ENCODE measurements at places on chromosomes 6 and 20.

GRCh38 chr20:25205277-25206062 is 10.0 kb downstream of the ENTPD6 start:
- no peak for DNase-seq

DNA sequence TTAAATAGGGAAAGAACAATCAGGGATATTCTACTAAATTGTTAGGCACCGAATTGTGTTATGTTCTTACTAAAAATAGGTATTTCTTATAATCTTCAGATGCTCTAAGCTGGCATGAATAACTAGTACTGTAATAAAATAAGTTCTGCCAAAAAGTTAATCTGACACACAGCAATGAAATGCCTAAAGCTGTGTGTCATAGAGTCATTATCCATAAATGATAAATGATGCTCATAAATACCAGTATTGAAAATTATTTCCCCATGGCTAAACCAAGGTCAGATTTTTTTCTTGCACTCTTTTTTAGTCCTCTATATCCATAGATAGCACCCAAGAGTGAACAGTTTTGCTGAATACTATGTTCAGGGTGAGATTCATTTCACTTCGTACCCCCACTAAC is 11.7 kb upstream of the PRIM2 start:
- DNase-seq = peak; percentile 77

GRCh38 chr6:129186988-129187387 is 304.1 kb downstream of the LAMA2 start:
- DNase-seq = peak; percentile 89

- no peak for DNase-seq
Measured at GRCh38 chr20:18513208-18513607, 5.5 kb downstream of the SEC23B start.

DNA sequence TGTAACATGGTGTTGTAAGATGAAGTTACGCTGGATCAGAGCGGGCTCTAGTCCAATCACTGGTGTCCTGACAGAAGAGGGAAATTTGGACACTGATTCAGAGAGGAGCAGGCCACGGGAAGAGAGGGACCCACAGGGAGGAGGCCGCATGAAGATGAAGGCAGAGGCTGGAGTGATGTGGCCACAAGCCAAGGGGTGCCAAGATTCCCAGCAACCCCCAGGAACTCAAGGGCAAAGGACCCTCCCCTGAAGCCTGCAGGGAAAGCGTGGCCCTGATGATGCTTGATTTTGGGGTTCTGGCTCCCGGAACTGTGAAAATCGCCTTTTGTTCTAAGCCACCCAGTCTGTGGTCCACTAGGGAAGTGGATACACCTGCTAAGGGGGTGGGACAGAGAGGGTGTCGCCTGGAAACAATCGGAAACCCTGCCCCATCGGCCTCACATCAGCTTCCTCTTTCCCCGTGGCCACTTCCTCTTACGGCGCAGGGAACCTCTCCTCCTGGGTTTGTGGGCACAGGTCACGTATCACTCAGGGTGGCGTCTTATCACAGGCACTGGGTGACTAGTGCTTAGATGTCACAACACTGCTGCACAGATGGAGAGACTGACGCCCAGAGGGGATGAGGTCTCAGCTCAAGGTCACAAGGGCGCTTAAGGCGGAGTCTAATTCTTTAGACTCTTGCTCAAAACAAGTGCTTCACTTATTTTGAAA is 58.0 kb downstream of the SULF2 start:
- no peak for DNase-seq

- no peak for DNase-seq
Measured at GRCh38 chr20:34750484-34750883, 46.3 kb downstream of the TP53INP2 start.

DNA sequence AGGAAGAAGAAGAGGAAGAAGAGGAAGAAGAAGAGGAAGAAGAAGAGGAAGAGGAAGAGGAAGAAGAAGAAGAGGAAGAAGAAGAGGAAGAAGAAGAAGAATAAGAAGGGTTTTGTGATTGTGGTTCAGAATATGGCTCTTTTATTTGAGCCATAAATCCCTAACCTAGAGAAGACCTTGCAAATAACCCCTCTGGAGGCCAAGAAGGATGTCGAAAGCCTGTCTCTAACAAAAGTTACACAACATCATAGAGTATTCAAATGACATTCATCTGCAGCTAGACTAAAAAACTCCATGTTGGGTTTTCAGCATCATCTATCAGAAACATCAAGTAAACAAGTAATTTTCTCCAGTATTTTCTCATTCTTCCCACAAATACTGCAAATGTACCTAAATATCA is 100.9 kb downstream of the RNASET2 start:
- no peak for DNase-seq

- DNase-seq = no peak
Measured at GRCh38 chr6:150248300-150248699, 105.5 kb downstream of the PPP1R14C start.

DNA sequence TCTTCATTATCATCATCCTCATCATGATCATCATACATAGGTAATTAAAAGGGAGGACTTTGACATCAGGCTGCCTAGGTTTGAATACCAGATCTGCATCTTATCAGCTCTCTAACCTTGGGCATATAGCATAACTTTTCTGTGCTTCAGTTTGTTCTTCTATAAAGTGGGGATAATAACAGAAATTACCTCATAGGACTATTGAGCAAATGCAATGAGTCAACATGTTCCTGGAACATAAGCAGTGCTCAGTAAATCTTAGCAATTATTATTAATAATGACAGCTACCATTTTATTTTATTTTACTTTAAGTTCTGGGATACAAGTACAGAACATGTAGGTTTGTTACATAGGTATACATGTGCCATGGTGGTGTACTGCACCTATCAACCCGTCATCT is 7.2 kb downstream of the C20orf202 start:
- DNase-seq = no peak
